ENCODE measurements at places on chromosomes 12 and 14. TPM values are rescaled to one million over a fixed set of nuclear protein-coding genes. Genes with fewer than 3 reads are reported as not detected.

Gene KRT71
- not detected for total RNA-seq

Gene SUSD6
- total RNA-seq = 26.8 TPM

Gene TMTC1
- 16.9 TPM for total RNA-seq

Gene DPY19L2
- total RNA-seq = 0.15 TPM

Gene DDN
- 0.40 TPM for total RNA-seq

Gene TCHP
- total RNA-seq = 31.7 TPM

GRCh38 chr14:53948205-53948884, 8.3 kb downstream of the BMP4 start:
- DNase-seq = no peak
- no peak overlapping the region for H3K27ac ChIP-seq
- no peaks in the 10 kb centered on the region for H3K27me3 ChIP-seq
- H3K4me3 ChIP-seq = no peak overlapping the region
- H3K4me1 ChIP-seq = peaks cover 26% of the 10 kb centered on the region

DNA sequence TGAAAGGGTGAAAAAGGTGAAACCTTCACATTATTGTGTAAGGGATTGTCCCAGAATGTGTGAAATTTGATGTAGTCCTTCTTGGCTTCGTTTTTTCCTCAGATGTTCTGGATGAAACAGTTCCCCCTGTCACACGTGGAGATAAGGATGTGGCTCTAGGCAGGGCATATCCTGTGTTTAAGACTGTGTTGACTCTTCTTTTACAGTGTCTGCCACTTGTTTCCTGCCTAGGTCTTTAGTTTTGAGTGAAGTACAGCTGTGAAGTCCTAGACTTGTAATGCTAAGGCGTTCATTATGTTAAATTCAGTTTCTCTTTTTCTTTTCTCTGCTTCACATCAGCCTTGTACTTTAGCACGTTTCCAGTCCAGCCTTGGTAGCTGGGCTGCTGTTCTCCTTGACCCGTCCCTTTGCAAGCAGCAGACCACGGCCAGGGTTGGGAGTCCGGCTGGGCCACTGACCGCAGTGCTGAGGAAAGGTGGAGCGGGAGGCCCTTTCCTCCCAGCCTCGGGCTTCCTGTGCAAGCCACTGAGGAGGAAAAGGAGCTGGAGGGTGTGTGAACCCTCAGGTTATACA, 59.1 kb downstream of the RASSF3 start:
- H3K27me3 ChIP-seq = no peaks in the 10 kb centered on the region
- H3K4me3 ChIP-seq = no peak overlapping the region
- peak overlapping the region; percentile 74 for H3K27ac ChIP-seq
- no peak for DNase-seq
- H3K4me1 ChIP-seq = peaks cover 95% of the 10 kb centered on the region

- H3K4me1 ChIP-seq = peaks cover 60% of the 10 kb centered on the region
- no peaks in the 10 kb centered on the region for H3K36me3 ChIP-seq
- H3K4me3 ChIP-seq = no peak overlapping the region
- no peaks in the 10 kb centered on the region for H3K27me3 ChIP-seq
- DNase-seq = no peak
Observed at GRCh38 chr14:54174457-54174856, 217.8 kb upstream of the BMP4 start.

DNA sequence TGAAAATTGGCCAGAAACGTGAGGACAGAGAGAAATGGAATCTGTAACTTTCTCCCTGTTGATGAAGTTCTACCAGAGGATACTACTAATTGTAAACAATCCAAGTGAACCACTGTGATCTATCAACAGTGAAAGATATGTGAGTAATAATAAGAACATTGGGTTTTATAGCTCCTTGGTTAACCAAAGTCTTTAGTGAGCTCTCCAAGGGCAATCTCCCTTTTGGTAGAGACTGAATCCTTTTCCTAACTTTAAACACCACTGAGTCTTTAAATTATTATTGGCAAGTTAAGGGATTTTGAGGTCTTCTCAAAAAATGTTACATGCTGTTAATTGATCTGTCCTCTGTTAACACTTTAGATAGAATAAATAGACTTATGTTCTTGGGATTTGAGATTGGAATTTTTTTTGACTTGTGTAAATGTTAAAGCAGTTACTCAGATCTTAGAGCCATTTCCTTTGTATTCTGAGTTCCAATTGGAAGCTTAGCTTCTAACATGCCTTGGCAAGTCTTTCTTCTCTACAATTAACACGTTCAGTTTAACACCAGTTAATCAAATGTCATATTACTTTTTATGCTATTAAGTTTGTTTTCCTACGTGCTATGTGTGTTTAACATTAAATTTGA, 338.2 kb upstream of the DDHD1 start:
- H3K27me3 ChIP-seq = no peaks in the 10 kb centered on the region
- H3K27ac ChIP-seq = no peak overlapping the region
- H3K36me3 ChIP-seq = no peaks in the 10 kb centered on the region
- H3K4me3 ChIP-seq = no peak overlapping the region

- H3K4me3 ChIP-seq = no peak overlapping the region
- no peaks in the 10 kb centered on the region for H3K27me3 ChIP-seq
- DNase-seq = no peak
- peaks cover 7% of the 10 kb centered on the region for H3K36me3 ChIP-seq
Observed at GRCh38 chr12:89346741-89347324, 5.5 kb downstream of the DUSP6 start.

DNA sequence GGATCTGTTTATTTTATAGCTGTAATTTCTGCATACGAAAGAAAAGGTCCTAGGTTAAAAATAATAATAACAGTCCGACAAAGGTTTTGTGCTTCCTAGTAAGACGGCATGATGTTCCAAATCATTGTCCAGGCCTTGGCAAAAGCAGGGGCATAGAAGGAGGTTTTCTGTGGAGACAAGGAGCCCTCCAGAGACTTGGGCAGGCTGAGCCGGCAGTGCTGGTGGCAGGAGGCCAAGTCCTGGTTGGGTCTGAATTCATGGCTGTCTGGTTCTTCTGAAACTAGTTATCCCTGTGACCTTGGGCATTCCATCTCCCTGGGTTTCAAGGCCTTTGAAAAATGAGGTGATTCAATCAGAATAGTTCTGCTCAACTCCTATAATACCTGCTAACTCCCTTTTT, 44.0 kb downstream of the KCNK13 start:
- DNase-seq = no peak
- H3K36me3 ChIP-seq = no peaks in the 10 kb centered on the region
- H3K27me3 ChIP-seq = peaks cover 11% of the 10 kb centered on the region
- H3K4me3 ChIP-seq = no peak overlapping the region

DNA sequence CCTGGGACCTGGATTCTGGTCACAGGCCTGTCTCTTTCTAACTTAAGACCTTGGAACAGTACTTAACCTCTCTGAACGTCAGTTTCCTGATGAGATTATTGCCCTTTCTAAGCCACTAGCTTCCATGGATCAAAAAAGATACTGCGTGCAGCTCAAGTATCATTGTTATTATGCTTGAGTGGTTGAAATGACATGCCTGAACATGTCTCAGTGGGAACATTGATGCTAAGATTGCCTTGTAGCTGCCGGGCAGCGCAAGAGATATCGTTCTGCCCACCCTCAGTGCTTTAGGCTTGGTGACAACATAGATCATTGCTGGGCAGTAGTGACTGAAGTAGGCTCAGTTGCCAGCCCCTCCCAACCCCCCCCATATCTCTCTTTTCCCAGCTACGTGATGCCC, 131.9 kb downstream of the SMOC1 start:
- no peaks in the 10 kb centered on the region for H3K27me3 ChIP-seq
- no peak overlapping the region for H3K4me3 ChIP-seq
- H3K36me3 ChIP-seq = no peaks in the 10 kb centered on the region

DNA sequence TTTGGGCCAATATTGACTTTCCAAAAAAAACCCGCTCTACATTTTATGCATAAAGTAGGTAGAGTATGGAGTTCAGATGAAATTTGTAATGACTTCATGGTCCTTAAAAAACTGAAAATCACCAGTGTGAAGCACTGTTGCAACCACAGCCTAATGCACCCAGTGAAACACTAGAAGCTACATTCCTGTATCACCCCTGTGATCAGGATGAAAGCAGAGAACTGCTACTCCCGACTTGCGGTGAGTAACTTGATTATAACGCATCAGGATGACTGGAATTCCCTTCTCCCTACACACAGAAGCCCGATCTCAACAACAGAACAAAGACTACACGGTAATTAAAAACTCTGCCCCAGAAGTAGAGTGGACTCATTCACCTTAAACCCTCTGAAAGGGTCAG, 33.8 kb downstream of the SPTB start:
- H3K4me1 ChIP-seq = peaks cover 3% of the 10 kb centered on the region
- H3K27ac ChIP-seq = no peak overlapping the region
- no peak for DNase-seq
- H3K4me3 ChIP-seq = no peak overlapping the region
- H3K27me3 ChIP-seq = no peaks in the 10 kb centered on the region
- H3K36me3 ChIP-seq = no peaks in the 10 kb centered on the region

DNA sequence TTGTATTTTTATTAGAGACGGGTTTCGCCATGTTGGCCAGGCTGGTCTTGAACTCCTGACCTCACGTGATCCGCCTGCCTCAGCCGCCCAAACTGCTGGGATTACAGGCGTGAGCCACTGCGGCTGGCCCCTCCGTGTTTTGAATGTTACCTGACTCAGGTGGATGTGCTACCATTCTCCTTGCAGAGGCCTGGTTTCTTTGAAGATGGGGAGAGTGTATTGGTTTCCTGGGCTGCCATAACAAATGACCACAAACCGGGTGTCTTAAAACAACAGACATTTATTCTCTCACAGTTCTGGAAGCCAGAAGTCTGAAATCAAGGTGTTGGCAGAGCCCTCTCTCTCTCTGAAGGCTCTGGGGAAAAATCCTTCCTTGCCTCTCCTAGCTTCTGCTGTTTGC, 98.0 kb downstream of the IRF2BPL start:
- no peaks in the 10 kb centered on the region for H3K36me3 ChIP-seq
- no peak overlapping the region for H3K4me3 ChIP-seq
- H3K27ac ChIP-seq = no peak overlapping the region

DNA sequence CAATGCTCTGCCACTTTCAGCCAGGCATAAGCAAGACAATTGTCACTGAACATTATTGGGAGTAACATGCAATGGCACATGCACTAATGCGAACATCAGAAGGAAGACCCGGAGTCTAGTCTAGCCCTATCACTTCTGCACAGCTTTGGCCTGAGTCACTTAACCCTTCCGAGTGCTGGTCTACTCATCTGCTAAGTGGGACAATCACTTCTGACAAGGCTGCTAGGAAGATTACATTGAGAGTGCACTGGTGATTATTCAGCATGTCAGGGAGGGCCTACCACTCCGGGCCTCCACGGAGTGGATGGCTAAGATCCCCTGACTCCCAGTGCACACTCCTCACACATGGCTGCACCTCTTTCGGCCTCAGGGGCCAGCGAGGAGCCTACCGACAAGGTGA, 240.9 kb downstream of the DPF3 start:
- H3K27ac ChIP-seq = no peak overlapping the region

- H3K4me1 ChIP-seq = no peaks in the 10 kb centered on the region
- no peak within 1 kb of the TSS for H3K27ac ChIP-seq
- no peaks in the 10 kb centered on the region for H3K27me3 ChIP-seq
- no peak for DNase-seq
- no peak within 1 kb of the TSS for H3K4me3 ChIP-seq
Observed at GRCh38 chr12:55425954-55426353, at the start of gene OR6C76. OR6C76 (plus strand) TSS chr12:55426254; CDS start chr12:55426254, 0 bp downstream.

- H3K27ac ChIP-seq = no peak overlapping the region
- no peak overlapping the region for H3K4me3 ChIP-seq
- no peaks in the 10 kb centered on the region for H3K36me3 ChIP-seq
- no peak for DNase-seq
- H3K4me1 ChIP-seq = no peaks in the 10 kb centered on the region
- H3K27me3 ChIP-seq = no peaks in the 10 kb centered on the region
Observed at GRCh38 chr12:4134448-4135263, 138.9 kb upstream of the CCND2 start.

DNA sequence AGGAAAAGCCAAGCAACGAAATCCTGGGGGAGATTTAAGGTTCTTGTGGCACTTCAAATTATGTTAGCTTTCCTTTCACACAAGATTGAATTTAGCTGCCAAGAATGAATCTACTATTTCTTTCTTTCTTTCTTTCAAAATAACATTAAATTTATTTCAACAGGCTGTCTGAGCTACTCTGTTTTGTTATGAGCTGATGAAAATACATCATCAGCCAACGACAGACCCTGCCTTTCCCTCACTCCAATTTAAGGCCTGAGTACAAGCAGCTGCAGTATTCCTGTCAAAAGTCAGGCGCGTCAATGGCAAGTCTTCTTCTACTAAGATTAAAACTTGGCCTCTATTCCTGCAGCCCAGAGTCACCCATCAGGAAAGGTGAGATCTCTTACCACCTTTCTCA, 347.7 kb upstream of the FLRT2 start:
- no peak overlapping the region for H3K27ac ChIP-seq
- H3K36me3 ChIP-seq = no peaks in the 10 kb centered on the region
- no peak for DNase-seq
- no peak overlapping the region for H3K4me3 ChIP-seq

DNA sequence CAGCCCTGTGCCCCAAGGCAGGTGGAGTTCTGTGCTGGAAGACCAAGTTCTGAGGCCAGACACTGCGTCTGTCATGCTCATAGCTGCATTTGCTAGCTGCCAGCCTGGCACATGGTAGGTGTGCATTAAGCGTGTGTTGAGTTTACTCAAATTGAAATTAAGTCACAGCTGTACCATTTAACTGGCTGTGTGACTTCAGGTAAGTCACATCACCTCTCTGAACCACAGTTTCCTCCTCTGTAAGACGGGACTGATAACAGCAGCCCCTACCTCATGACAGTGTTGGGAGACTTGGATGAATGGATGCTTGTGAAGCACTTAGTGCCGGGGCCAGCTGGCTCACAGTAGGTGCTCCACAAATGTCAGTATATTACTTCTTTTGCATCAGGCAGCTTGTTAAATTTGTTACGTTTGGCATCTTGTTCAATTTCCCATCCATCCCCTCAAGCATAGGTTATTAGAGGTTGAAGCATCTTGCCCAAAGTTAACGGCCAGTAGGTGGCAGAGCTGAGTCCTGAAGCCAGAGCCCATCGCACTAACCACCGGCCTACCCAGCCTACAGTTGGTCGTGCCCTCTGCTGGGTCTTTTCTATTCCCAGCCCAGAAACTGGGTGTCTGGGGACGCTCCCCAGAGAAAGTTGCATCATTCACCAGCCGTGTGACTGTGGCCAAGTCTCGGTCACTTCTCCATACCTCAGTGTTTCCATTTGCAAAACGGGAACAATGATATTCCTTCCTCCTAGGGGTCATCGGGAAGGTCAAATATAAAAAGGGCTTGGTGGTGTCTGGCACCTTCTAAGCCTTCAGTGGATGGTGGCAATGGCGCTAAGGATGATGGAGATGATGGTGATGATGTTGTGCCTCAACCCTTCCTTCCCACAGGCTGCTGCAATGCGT, 4.5 kb downstream of the DAO start:
- H3K4me1 ChIP-seq = no peaks in the 10 kb centered on the region
- H3K36me3 ChIP-seq = no peaks in the 10 kb centered on the region
- H3K27ac ChIP-seq = no peak overlapping the region
- H3K27me3 ChIP-seq = no peaks in the 10 kb centered on the region

DNA sequence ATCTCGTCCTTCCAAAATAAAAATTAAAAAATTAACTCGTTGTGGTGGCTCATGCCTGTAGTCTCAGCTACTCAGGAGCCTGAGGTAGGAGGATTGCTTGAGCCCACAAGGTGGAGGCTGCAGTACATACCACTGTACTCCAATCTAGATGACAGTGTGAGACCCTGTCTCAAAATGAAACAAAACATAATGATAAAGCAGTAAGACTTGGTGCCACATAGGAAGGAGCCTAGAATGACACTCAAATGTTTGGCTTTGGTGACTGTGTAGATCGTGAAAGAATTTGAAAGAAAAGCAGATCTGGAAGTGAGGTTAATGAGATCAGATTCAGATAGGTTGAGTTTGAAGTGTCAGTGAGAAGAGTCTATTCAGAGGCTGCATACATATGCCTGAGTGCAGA, 150.1 kb upstream of the ATP2B1 start:
- DNase-seq = no peak
- H3K4me1 ChIP-seq = peaks cover 4% of the 10 kb centered on the region
- no peak overlapping the region for H3K27ac ChIP-seq
- H3K4me3 ChIP-seq = no peak overlapping the region
- no peaks in the 10 kb centered on the region for H3K27me3 ChIP-seq
